ENCODE measurements at places on chromosomes 11 and 22. TPM values are rescaled to one million over a fixed set of nuclear protein-coding genes. Genes with fewer than 3 reads are reported as not detected.

DNA sequence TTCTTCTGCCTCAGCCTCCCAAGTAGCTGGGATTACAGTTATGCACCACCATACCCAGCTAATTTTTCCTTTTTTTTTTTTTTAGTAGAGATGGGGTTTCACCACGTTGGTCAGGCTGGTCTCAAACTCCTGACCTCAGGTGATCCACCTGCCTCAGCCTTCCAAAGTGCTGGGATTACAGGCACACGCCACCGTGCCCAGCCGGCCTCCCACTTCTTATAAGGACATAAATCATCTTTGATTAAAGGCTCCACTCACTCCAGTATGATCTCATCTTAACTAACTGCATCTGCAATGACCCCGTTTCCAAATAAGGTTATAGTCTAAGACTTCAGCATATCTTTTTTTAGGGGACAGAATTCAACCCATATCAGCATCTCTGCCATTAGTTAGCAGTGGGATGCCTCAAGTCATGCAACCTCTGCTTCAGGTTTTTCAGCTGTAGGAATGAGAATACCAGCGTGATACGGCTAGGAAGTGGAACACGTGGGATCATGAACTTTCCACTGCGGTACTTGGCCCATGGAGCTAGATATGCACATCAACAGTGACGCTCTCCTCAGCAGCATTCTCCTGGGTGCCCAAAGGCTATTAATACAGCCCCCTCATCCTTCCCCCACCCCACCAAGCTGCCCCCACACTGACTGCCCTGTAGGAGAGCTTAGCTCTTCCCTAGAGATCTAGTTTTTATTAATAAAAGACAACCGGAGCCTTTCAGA, 41.4 kb downstream of the MCHR1 start:
- H3K36me3 ChIP-seq: peaks cover 3% of the 10 kb centered on the region
- no peak overlapping the region for H3K4me3 ChIP-seq
- H3K27ac ChIP-seq: no peak overlapping the region

- peaks cover 4% of the 10 kb centered on the region for H3K4me1 ChIP-seq
- peaks cover 2% of the 10 kb centered on the region for H3K36me3 ChIP-seq
- H3K27ac ChIP-seq: no peak overlapping the region
- H3K4me3 ChIP-seq: no peak overlapping the region
Measured at GRCh38 chr22:22982616-22983015, 87.7 kb upstream of the GNAZ start.

Gene VSIG10L2
- total RNA-seq: not detected

- no peak for DNase-seq
- no peak overlapping the region for H3K27ac ChIP-seq
- peaks cover 13% of the 10 kb centered on the region for H3K4me1 ChIP-seq
- H3K27me3 ChIP-seq: no peaks in the 10 kb centered on the region
Measured at GRCh38 chr22:24129263-24129651, 52.0 kb upstream of the SUSD2 start.

Gene OR5A1
- not detected for total RNA-seq

DNA sequence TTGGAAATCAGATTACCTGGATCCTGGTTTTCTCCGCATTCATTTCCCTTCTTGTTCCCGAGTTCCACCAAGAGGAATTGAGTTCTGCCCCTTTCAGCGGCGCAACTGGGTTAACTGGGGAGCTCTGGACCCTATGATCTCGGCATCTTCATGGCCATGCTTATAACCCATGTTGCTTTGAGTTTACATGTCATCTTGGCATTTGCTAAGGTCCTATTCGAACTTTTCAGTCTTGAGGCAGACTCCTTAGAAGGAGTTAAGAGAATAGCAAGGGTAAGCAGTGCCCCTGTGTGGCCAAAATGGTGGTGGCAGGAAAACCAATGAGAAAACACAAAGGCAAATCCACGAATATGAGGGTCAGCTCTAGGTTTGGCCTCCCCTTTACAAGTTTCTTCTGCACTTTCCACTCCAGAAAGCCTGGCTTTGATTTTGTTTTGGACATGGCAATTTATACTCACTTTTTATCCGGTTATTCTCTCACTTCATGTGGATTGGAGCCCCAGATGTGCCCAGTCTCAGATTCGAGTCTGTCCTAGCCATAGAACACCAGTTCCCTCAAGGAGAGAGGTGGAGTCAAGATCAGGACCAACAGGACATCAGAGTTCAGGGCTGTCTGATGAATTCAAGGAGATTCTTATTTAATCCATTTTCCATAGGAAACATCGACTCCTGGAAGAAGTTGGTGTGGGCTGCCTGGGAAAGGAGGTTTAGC, 55.3 kb upstream of the FBXO3 start:
- H3K36me3 ChIP-seq: no peaks in the 10 kb centered on the region
- H3K4me1 ChIP-seq: peaks cover 3% of the 10 kb centered on the region
- peak overlapping the region; percentile 55 for H3K4me3 ChIP-seq
- no peak overlapping the region for H3K27ac ChIP-seq
- DNase-seq: peak; percentile 61

DNA sequence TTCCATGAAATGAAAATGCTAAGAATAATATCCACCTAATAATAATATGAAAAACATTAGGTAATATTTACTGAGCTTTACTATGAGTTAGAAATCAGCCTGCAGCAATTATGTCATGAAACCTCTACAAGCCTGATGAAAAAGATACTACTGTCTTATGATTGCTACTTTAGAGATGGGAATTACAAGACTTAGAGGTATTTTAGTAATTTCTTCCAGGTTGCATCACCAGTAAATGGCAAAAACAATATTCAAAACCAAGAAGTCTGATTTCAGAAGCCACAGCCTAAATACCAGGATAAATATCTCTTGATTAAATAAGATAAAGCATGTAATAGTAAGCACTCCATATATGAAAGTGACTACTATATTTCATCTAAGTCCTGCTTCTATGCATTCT, 13.8 kb downstream of the OR5B21 start:
- DNase-seq: no peak
- H3K36me3 ChIP-seq: peaks cover 4% of the 10 kb centered on the region
- H3K4me3 ChIP-seq: no peak overlapping the region

Data from activated CD4-positive, alpha-beta T cell treated with anti-CD3 and anti-CD28 coated beads, Interleukin-2, amount 10 ng/mL, durations not matched to agents 7 days and 5 days (primary cell).